Anterior cingulate cortex (tissue), 58 donors: ENCODE measurements at places on chromosomes 2 and 18.
A peak's percentile ranks its signal among the peaks of the same experiment; 100 is the strongest.

GRCh38 chr2:130382313-130382917 lies 26.6 kb downstream of the PTPN18 start:
- DNase-seq: no peak

DNA sequence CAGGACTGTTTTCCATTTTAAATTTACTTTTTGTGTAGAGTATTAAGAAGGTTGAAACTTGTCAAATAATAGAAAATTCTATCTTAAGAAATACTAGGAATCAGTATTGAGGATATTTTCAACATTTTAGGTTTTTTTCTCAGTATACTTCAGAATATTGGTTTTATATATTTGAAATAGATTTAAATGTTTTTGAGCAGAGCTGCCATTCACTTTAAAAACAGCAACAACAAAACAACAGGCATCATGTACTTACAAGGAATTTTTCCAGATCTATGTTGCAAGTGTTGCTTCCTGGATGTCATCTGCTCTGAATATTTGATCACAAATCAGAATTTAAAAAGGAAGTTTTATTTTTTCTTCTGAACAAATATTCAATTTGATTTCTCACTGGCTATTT lies 84.4 kb downstream of the DCDC2C start:
- DNase-seq: no peak

DNA sequence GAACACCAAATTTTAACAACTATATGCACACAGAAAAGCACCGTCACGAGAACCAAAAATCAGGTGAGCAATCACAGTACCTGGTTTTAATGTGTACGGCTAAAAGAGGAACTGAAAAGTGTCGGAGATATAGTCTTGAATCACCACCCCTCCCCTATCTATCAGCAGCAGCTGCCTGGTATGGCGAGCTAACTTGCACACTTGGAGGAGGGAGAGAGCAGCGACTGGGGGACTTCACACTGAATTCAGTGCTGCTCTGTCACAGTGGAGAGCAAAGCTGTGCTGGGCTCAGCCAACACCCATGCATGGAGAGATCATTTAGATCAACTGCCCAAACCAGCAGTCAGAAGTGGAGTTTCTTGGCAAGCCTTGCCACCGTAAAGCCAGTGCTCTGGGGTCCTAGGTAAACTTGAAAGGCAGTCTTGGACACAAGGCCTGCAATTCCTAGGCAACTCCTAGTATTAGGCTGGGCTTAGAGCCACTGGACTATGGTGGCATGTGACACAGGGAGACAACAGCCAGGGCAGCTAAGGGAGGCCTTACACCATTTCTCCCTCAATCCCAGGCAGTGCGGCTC lies 89.2 kb upstream of the CD226 start:
- no peak for DNase-seq

DNA sequence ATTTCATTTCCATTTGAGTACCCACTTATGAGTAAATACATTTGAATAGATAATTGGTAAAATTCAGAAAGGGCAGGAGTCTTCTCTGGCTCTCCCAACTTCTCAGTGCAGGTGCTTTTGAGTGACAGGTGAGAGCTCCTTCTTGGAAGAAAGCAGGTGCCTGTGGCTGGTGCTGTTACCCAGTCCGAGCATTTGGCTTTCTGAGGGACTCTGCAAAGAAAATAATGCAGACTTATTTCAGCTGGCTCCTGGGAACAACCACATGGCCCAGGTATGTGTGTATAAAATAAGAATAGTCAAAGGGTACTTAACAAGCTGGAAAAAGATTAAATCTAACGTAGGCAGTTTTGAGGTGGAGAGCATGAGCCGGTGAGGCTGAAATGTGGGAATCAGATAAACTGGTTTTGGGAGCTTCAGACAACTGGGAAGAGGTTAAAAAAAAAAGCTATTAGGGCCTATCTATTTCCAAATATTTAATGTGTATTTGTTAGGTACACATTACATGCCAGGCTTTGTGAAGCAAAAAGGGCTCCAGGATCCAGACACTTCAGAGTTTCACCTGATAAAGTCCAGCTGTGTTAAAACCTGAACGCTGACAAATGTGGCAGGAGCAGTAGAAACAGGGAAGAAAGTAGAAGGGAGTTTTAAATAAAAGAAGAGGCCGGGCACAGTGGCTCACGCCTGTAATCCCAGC lies 20.6 kb downstream of the ZNF236 start:
- DNase-seq: no peak

DNA sequence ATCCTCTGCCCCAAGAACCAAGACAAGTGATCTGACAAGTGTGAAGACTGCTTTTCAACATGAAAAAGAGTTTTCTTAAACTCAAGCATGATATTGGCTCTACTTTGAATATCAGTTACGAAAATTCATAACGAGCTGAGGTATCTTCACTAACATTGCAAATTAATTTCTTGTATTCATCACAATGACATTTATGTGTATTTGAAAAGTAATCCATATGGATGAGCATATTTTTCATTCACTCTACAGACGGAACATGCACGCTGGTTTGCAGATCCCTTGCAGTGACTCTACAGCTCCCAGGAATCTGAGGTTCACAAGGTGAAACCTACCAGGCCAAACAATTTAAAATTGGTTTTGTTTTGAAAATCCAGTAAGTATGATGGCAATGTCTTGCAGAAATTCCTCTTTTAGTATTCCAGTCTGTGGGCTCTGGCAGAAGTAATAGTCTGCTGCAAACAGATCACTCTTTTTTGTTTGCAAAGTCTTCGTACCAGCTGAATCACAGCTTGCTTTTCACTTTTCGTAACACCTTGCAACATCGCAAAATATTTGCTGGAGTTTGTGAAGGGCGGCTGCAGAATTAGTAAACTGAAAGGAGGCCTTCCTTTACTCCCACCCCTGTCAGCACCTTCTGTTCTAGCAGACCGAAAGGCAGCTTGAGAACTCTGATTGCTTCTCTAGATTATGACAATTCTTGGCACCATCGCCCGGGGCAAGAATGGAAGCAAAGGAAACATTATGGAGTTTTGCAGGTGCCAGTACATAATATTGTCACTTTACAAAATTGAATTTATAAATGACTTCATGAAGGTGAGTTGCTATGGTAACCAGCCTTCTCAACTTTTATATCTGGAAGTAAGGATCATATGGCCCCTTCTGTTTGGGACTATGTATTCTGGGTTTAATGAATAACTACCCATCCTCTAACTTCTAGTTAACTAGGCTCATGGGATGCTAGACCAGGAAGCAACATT lies 168.7 kb downstream of the TMEM247 start:
- no peak for DNase-seq

- DNase-seq: no peak
These were observed 111.7 kb downstream of the CDH2 start for GRCh38 chr18:28065031-28065792.

- DNase-seq: no peak
These were observed 23.2 kb upstream of the TRIB2 start for GRCh38 chr2:12693509-12693908.

DNA sequence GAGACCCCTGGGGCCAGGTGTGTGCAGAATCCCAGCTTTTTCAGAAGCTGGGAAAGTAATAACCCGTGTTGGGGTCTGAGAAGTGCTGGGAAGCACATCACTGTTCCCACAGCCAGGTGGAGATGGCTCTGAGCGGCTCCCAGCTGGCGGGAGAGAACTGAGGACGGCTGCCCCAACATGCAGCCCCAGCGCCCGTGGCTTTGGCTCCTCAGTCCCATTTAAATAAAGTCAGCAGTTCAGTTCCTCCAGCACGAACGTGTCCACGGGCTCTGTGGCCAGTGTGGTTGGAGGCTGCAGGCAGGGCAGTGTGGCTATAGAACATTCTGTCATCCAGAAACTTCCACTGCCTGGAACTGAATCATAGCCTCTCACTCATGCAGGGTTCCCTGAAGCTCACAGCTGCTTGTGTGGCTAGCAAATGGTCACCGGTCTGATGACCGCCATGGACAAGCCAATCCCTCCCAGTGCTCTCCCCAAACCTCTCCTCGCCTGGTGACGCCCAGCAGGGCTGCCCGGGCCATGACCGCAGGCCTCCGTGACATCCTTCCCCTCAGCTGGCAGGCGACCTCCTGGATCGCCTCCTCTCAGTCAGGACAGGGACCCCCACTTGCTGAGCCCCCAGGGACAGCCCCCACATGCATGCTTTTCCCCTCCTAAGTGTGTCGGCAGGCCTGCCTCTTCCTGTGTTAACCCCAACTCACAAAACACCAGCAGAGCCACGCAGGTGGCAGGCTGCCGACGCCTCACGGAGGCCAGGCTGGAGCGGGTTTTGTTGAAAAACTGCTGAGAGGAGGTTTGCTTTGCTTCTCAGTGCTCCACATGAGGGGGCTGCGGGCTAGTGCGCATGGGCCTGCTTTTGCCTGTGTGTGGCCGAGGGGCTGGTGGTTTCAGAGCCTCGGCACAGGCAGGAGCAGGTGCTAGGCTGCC lies 1.3 kb downstream of the RTP5 start:
- DNase-seq: no peak

GRCh38 chr2:210092791-210093190 lies 78.4 kb downstream of the KANSL1L start:
- DNase-seq: no peak

DNA sequence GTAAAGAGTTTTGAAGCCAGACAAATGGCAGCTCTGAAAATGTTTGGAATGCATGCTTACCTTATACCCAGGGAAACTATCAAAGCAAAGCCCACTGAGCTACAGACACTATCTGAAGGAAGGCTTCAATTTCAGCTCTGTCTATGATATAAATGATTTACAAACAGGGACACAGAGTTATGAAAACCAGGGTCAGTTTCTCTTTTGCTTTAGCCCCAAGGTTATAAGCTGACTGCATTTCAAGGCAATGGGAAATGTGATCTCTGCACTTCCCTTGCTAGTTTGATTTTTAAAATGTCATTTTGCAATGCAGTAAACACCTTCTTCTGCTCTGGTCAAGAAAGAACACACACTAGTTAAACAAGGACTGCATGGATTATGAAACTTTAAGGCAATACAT lies 65.2 kb upstream of the CCDC195 start:
- no peak for DNase-seq

DNA sequence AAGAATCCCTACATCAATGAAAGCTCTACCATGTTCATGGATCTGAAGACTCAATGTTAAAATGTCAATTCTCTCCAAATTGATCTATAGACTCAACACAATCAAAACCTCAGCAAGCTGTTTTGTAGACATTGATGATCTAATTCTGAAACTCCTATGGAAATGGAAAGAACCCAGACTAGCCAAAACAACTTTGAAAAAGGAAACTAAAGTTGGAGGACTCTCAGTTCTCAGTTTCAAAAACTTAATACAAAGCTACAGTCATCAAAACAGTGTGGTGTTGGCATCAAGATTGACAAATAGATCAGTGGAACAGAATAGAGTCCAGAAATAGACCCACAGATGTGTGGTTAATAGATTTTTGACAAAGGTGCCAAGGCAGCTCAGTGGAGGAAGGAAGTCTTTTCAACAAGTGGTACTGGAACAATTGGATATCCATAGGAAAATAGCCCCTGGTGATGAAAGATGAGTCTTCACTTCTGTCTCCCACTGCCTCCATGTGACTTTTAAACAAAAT lies 30.4 kb downstream of the LBH start:
- no peak for DNase-seq

DNA sequence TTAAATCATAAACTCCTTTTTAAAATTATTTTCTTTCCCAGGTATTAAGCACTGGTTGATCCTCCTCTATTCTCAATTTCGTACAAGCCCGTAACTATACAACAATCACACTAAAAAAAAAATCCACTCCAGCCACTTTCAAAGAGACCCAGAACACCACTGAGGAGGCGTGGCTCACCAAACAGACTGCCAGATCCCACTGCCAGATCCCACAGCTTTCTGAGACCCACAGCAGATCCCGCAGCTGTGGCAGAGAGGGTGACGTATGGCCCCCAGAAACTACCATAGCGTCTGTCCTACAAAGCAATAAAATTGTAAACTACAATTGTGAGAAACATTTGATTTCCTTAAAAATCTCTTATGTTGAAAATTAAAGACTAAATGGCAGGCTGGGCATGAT lies 230.7 kb upstream of the PXDN start:
- no peak for DNase-seq

GRCh38 chr18:51030537-51031258 lies 685 bp downstream of the SMAD4 start:
- peak; percentile 70 for DNase-seq

DNA sequence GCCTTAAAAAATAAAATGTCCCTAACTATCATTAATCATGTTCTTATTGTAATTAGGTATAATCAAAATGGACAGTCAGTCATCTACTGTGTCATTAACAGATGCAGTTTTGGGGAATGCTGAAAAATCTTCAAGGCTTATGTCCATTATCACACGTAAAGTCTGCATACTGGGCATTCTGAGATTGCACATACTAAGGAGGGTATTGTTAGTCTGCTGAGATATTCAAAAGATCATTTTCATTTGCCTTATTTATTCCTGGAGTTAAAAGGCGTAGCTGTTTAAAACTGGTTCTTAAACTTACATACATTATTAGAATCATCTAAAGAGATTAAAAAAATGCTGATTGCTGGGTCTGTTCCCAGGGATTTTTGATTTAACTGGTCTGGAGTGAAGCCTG lies 27.4 kb downstream of the KCNE4 start:
- DNase-seq: no peak

GRCh38 chr2:188997263-188997662 lies 23.1 kb downstream of the COL3A1 start:
- DNase-seq: no peak

DNA sequence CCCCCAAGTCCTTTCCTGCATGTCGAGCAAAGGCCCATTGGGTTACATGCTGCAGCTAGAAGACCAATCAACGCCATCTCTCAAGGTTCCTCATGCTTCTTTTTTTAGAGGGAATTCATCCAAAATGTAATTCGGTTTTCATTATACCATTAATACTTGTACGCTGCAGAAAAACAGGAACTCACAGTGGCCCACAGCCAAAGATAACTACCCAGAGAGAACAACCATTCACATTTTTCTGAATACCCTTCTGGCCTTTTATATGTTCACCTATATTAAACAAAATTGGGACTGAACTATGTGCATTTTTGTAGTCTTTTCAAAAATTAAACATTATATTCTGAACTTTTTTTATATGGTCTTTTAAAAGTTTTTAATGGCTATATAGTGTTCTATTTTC lies 25.8 kb downstream of the FARP2 start:
- DNase-seq: no peak

DNA sequence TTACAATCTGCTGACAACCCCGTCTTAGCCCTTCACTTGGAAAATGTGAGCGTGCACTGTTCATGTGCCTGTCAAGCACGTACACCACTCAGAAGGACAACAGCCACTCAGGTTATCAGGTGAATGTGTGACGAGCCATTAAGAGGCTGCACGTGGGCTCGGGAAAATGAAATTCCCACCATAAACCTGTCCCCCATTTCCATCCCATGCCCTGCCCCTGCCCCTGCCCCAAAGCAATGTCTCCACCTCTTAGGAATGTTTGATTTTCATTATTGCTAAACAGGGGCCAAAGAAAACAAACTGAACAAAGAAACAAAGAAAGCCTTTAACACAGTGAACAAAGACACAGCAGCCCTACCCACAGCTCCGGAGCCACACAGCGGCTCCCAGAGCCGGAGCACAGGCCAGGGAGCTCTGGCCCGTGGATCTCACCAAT lies 90.5 kb downstream of the TMEM18 start:
- DNase-seq: no peak

DNA sequence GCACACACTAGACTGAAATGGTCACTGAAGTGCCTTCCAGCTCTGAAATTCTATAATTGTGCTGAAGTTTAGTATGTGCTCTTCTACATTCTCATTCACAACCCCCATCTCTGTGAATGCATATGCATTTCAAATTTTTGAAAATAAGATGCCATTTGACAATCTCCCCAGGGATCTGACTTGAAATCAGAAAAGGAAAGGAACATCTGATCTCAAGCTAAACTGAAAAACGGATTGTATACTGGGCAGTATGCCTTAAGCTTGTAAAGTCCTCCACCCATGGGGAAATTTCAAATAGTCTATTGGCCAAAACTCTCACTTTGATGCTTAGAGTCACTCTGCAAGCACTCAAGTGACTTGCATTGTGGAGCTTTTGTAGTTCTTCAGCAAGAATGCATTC lies 22.9 kb downstream of the FAP start:
- DNase-seq: no peak
